HT1080 (cell line): ENCODE measurements at places on chromosomes 6 and 20. TPM values are rescaled to one million over a fixed set of nuclear protein-coding genes. Genes with fewer than 3 reads are reported as not detected.

The HLA-DRB5 gene
- not detected in 2 replicates for total RNA-seq

The LY6G5C gene
- total RNA-seq = 0.47 and 3.6 TPM in 2 replicates

The VWA7 gene
- 0.77 and 0.79 TPM in 2 replicates for total RNA-seq

The NRSN1 gene
- not detected in 2 replicates for total RNA-seq

The THBD gene
- not detected in 2 replicates for total RNA-seq

The LZTS3 gene
- total RNA-seq = 4.5 TPM in 2 replicates

The HLA-DQB1 gene
- total RNA-seq = not detected in 2 replicates

The CAGE1 gene
- 0.03 and 0.20 TPM in 2 replicates for total RNA-seq

The ZFAND3 gene
- 11.3 and 18.2 TPM in 2 replicates for total RNA-seq

The RSPH9 gene
- total RNA-seq = not detected in 2 replicates

The EIF6 gene
- 516 and 620 TPM in 2 replicates for total RNA-seq

The KIF6 gene
- total RNA-seq = 0.33 and 2.9 TPM in 2 replicates

The RIPOR2 gene
- not detected in 2 replicates for total RNA-seq

The BPHL gene
- total RNA-seq = 4.6 and 8.0 TPM in 2 replicates

The TMEM170B gene
- 1.1 and 1.2 TPM in 2 replicates for total RNA-seq

The TNFRSF6B gene
- 5.9 and 7.2 TPM in 2 replicates for total RNA-seq

The RPS10 gene
- total RNA-seq = 1,808 and 3,039 TPM in 2 replicates

The ZC2HC1B gene
- not detected in 2 replicates for total RNA-seq

The PPP1R16B gene
- 0.03 and 0.05 TPM in 2 replicates for total RNA-seq

The BCL2L1 gene
- total RNA-seq = 120 and 146 TPM in 2 replicates

The ZNF451 gene
- 28.1 and 28.6 TPM in 2 replicates for total RNA-seq
